Activated T-helper 1 cell treated with Interleukin-2 at 50 U/mL for 16 hours (primary cell): ENCODE measurements at places on chromosomes 5 and 9.

GRCh38 chr9:135880438-135880837, 26.9 kb downstream of the CAMSAP1 start:
- no peak for DNase-seq

- no peak for DNase-seq
These were observed 714.0 kb downstream of the SEMA5A start for GRCh38 chr5:8831854-8832253.

- no peak for DNase-seq
These were observed 22.0 kb downstream of the FREM1 start for GRCh38 chr9:14888272-14888671.

- DNase-seq: no peak
These were observed 27.3 kb upstream of the CEP72 start for GRCh38 chr5:584846-585245.

- no peak for DNase-seq
These were observed 13.6 kb upstream of the CAST start for GRCh38 chr5:96648593-96648992.

GRCh38 chr5:115241881-115242642, 20.6 kb downstream of the PGGT1B start:
- no peak for DNase-seq

DNA sequence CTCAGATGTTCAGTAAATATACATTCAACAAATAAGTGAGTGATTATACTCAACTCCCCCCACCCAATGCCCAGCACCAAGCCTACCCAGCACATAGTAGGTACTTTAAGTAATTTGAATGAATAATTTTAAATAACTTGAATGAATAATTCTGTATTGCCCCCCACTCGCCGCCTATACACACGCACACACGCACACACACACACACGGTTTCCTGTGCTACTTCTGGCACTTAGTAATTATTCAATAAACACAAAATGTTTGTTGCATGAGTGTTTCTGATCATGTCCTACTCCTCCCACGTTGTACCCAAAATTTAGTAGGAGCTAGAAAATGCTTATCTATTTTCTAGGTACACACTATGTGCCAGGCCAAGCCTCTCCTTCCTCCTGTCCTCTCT, 16.2 kb downstream of the PCDH12 start:
- DNase-seq: no peak

DNA sequence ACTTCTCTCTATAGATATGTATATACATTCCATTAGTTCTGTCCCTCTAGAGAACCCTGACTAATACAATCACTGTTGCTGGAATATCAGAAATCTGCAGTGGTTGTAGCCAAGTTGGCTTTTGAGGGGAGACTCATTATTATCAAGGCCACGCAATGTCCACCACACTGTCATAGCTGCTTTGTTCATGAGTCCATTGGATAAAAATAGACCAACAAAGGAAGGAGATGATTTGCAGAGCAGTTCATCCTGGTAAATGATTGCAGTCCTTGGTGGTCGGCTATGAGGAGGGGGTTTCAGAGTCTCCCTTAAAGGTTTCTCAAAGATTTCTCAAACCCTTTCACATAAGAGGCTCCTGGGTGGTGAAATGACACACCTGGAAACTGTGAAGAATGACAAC, 192.8 kb upstream of the ANKH start:
- DNase-seq: no peak
